Common myeloid progenitor, CD34-positive (primary cell): ENCODE measurements at places on chromosomes 7 and 10.
A peak's percentile ranks its signal among the peaks of the same experiment; 100 is the strongest.

DNA sequence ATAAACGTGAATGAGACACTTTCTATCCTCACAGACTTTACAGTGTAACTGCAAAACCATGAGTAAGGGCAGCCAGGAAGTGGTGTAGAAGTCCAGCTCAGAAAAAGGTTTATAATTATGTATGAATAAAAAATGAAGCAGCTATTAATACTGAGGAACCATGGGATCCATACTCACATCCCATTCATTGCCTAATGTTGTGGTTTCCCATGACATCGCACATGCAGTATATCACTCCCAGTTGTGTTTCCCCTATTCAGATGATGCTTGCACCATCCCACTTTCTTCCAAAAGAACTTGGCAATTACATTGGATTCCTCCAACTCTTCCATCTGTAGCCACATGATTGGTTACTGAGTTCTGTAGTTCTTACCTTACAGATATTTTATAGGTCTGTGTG is 74.5 kb upstream of the SEMA3D start:
- DNase-seq: no peak

DNA sequence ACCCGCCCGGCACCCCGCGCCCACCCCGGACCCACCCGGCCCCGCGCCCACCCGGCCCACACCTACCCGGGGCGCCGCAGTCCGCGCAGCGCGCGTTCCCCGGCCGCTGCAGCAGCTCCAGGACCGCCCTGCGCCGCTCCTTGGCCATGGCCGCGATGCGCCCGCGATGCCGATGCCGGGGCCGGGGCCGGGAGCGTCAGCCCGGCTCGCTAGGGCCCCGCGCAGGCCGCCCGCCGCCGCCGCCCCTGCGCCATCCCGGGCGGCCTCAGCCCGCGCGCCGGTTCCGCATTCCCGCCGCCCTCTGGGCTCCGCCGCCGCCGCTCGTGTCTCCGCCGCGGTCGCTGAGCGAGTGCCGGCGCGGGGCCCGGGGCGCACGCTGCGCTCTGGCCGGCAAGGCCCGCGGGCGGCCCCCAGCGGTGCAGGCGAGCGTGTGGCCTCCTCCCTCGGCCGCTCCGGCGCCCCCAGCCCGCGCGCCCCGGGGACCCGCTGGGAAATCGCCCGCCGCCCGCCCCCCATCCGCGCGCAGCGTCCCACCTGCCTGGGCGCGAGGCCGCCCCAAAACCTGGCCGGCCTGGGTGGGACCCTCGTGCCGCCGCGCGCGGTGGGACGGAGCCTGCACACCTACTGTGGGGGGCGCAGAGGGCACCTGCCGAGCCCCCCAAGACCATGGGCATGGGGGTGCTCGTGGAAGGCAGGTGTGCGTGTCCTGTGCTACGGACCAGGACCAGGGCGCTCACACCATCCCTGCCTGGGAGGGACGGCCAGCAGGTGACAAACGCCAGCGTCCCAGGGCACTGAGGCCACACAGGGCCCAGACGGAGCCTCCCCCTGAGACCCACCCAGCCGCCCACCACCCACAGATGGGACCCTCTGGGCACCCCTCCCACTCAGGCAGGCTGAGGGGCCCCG is at the start of gene ADAP1:
Gene ADAP1 (minus strand): TSS at position 351 of the 909 bp plus-strand sequence. CDS start 203 bp downstream, at position 148.
- DNase-seq: peak; percentile 72

DNA sequence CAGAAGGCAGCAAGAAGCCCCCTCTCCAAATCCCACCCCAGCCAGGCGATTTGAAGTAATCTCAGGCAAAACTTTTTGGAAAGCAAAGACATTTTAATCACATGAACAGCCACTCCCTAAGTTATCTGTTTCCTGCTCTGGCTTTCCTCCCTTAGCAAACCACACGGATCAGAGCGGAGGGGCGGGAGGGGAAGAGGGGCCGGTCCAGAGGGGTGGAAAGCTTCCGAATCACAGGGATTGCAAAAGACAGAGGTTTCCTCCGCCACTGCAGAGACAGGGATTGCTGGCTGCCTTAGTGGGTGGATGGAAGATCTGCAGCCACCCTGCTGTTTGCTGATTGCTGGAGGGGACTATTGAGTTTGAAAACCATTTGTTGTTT is 41.2 kb downstream of the ZCCHC24 start:
- peak; percentile 12 for DNase-seq

DNA sequence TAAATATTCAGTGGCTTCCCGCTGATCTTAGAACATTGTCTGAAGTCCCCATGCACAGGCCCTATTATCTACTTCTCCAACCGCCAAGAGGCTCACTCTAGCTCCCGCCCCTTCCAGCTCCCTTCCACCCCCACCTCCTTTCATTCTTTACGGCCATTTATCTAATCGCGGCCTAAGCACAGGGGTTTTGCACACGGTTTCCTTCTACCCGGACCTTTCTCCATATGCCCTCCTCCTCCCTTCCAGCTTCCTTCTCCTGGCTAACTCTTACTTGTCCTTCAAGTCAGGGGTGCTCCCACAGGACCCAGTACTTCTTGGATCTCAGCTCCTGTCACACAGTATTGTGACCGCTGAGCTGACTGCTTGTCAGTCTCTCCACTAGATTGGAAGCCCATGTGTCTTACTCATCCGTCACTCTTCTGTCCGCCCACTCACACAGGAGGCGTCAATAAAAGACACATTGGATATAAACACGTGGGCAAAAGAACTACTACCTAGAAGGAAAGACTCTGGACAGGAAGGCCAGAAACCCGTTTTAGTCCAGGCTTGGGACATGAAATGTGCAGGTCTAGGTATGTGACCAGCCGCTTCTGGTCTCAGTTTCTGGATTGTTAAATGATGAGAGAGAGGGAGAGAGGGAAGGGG is 20.2 kb upstream of the HPS1 start:
- DNase-seq: no peak

GRCh38 chr7:32115831-32116230 is 45.6 kb upstream of the PDE1C start:
- no peak for DNase-seq

DNA sequence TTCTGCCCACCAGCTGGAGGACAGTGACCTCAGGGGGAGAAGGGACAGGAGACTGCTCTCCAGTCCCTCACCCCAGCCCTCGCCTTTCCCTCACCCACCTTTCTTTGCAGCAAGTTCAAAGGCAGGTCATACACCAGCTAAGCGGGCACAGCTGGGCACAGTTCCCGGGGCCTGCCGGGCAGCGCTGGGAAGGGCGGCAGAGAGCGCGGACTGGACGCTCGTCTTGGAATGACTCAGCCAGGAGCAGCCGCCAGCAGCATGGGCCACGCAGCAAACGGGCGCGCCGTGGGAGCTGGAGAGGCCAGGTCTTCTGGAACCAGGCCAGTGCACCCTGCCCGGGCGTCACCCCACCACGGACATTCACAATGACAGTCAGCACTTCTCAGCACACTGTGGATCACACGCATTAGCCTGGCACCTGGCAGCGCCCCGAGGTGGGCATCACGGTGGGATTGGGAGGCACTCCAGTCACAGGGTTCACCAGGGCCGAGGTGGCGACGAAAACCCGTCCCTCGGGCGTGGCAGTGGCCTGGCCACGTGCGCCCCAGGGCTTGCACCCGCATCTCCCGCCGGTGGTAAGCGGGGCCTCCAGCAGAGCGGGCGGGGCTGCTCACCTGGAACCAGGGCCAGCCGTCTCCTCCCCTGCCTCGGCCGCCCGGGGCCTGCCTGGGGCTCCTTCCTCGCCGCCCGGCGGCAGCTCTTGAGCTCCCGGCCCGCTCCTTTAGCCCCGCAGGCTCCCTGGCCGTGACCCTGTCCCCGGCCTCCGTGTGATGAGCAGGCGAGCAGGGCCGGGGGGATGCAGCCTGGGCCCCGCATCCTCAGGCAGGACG is 29.0 kb upstream of the WDFY4 start:
- no peak for DNase-seq

DNA sequence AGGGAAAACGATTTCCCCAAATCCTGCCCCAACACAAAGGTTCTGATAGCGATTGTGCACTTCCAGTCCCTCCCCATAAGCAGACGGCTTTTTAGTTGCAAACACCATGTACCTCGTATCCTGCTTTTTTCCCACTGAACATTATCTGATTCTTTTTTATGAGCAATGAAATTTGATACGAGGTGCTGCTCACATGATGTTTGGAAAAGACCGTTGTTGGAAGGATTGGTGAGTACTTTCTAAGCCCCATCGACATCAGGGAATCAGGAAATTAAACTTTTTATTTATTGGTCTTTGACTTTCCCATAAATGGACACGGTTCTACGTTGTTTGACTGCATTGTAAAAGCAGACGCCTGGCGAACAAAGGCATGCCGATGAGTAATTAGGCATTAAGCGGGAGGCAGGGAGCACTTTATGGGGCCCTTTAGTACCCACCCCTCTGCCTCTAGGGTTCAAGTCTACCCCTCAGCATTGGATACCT is 49.4 kb downstream of the TEX36 start:
- DNase-seq: no peak

DNA sequence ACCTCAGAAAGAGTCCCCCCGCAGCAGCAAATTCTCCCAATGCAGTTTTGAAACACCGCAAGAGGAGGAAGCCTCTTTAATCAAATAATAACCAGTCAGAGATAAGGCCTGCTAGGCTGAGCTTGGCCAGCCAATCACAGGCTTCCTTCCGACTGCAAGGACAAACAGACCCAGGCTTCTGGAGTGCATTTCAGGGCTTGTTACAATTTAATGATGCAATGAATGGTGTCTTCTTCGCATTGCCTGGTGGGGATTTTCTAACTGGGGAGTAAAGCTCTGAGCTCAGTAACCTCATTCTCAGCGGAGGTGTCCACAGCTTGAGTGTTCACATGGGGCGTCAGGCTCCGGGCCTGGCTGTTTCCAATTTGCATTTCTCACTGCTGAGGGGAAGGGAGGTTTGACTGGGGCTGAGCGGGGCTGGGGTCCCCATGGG is 31.8 kb upstream of the GPAM start:
- DNase-seq: no peak

DNA sequence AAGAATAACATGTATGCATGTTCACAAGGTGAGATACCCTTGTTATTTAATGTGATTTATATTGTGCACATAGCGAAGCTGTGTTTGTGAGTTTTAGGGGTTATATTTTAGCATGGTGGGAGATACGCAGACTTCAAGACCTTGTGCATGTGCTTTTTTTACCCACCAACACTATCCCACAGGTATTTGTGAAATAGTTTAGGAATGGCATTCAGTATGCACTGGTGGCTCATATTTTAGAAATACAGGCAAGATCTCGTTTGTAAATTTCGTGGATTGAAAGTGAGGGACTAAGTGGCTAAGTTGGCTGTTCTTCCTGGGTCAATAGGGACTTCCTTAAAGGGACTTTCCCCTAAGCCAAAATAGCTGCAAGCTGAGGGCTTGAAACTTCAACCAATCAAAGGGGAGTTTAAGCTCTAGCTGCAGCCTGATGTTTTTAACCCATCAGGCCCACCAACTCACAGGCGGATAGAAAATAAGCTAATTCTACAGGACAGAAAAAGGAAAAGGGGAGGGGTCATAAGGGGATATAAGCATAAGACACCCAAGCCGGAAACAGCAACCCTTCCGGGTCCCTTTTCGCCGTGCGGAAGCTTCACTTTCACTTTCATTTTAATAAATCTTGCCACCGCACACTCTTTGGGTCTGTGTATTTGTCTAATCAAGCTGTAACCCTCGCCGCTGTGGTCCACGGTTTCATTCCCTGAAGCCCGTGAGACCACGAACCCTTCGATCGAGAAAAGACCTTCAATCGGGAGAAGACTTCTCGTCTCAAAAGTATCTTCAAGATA is 291.0 kb downstream of the GPR158 start:
- no peak for DNase-seq

DNA sequence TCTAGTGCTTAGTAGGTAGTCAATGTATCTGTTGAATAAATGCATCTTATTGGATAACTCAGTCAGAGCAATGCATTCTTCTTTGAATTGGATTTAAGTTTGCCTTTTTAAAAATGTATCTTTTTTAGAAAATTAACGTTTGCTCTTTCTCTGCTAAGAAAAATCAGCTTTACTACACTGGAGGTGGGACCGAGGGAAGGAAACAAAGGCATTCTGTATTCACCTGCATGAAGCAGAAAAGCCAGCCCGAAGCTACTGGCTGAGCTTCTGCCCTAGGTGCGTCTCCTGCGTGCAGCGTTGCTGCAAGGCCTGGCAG is 22.2 kb upstream of the ITGB1 start:
- no peak for DNase-seq

GRCh38 chr10:88989824-88990383 is 694 bp upstream of the FAS start:
- DNase-seq: peak; percentile 77

DNA sequence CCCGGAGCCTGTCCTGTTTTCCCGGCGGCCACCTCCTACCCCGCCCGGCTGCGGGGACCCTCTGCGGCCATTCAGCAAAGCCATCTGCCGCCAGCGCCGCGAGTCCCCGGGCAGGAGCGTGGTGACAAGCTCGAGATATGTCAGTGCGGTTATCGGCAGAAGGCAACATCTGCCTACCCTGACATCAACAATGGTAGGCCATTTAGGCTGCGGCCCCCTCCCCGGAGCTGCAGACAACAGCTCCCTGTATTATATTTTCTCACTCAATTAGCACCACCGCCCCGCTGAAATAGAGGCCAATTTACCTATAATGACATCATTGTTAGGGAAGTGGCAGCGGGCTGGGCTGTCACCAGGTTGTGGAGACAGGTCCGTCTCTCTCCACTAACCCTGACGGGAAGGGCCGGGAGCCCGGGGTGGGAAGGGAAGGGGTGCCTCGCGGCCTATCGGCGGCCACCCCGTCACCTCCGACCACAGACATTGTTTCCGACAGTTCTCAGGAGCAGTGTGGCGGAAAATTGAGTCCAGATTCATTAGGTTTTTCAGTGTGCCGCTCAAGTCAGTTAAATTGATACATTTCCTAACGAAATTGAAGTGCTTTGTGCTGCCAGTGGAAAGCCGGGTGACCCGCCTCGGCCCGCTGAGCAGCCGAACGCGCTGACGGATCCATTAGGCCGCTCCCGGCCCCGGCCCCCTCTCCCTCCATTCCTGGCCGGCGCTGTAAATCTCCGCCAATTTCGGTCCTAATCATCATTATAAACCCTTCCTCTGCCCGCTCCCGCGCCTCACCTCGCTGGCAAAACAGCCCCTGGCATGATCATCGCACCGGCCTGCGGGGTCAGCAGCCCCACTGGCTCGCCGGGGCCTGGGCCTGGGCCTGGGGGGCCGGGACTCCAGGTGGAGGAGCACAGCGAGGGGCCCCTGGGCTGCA is 43.0 kb downstream of the UNCX start:
- DNase-seq: no peak

GRCh38 chr10:68812420-68812819 is 14.9 kb upstream of the STOX1 start:
- no peak for DNase-seq

GRCh38 chr10:16992611-16993119 is 136.9 kb downstream of the CUBN start:
- no peak for DNase-seq
